ENCODE measurements at places on chromosomes 2 and 18.

- DNase-seq, result no peak
These were observed 55.1 kb downstream of the FAM117B start for GRCh38 chr2:202689898-202690297.

- DNase-seq, result no peak
These were observed 5.0 kb downstream of the KCTD1 start for GRCh38 chr18:26543373-26543772.

GRCh38 chr2:201660293-201660895 lies 17.1 kb upstream of the TMEM237 start:
- DNase-seq, result no peak

DNA sequence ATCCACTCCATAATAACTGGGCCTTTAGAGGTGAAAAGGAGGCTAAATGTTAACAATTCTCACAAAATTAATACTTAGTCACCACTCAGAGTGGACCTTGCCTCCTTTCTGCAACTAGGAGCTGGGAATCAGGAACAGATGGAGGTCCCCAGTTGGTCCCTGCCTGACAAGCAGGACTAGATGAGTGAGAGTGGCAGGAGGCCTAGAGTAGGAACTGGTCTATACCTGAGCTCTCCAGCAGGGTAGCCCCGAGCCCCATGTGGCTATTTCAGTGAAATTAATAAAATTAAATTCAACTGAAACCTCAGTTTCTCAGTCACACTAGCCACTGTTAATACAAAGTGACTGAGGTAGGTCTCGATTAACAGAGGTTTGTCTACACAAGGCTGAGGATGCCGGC lies 150.5 kb downstream of the MYO5B start:
- no peak for DNase-seq

DNA sequence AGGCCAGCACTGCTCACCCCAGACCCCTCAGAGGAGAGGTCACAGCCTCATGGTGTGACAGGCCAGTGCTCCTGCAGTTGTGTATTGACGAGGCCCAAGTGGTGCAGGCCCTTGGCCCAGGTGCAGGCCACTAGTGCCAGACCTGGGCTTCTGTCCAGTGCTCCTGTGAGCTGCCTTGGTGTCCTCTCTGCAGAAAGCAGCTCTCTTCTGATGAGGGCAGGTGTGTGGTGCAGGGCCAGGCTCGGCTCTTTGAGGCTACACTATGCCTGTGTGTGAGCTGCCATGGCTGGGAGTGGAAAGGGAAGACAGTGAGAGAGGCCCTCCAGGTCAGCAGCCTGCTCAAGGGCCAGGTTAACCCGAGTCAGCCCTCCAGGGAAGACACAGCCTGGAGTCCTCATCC lies 17.1 kb downstream of the EHD3 start:
- no peak for DNase-seq

All from A549 (cell line).